A172 (cell line): ENCODE measurements at places on chromosomes 4 and X. TPM values are rescaled to one million over a fixed set of nuclear protein-coding genes. Genes with fewer than 3 reads are reported as not detected.

DNA sequence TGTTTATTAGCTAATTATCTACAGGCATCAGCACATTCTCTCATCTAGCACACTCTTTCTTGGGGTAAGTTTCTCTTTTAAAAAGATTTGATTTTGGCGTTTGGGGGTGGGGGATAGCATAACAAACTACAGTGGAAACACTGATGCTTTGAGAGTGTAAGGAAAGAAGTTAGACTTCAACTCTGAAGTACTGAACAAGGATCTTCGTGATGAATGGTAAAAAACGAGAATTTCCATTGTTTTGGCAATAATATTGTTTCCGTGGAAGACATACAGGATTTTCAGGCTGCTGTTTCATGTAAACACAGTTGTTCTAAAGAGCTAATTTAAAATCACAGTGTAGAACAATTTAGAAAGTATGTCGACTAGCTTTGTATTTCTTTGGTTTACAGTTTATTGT, 451 bp downstream of the LPAR4 start:
- no peak for DNase-seq

- DNase-seq = no peak
Observed at GRCh38 chr4:105433421-105433820, 40.4 kb downstream of the PPA2 start.

DNA sequence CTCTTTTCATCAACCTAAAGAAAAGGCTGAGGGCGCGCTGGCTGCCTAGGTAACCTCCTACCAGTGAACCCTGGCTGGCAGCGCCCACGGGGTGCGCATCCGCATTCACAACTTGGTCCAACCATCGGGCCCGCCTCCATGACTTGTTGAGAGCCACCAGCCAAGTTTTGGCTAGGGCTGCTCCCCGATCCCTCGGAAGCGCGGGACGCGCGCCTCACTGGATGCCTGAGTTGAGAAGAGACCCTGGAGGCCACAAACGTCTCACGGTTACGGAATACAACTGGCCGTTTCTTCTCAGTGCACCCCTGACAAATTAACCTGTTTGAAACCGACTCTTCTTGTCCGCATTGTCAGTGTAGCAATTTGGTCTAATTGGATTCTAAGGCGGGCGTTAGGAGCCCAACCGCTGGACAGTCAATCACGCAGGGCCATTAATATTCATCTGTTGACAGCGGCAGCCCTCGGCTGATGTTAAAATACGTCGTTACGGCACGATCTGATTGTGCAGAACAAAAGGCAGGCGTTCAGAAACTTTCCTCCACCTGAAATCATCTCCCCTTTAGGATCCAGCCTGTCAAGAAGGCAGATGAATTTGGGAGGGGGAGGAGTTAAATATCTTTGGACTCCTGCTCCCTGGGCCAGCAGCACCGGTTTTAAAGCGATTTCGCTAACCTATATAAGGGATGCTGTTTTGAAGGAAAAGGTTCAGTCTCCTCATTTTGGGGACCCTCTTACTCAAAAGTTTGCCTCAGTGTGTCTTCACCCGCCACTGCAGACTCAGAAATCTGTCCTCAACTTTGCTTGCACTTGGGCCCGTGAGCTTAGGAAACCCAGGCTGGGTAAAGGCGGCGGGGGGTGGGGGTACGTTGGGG, 1.2 kb downstream of the GPC3 start:
- DNase-seq = no peak

The SSX1 gene
- total RNA-seq = not detected in 2 replicates

GRCh38 chr4:3408793-3409330, 32.9 kb upstream of the HGFAC start:
- no peak for DNase-seq

DNA sequence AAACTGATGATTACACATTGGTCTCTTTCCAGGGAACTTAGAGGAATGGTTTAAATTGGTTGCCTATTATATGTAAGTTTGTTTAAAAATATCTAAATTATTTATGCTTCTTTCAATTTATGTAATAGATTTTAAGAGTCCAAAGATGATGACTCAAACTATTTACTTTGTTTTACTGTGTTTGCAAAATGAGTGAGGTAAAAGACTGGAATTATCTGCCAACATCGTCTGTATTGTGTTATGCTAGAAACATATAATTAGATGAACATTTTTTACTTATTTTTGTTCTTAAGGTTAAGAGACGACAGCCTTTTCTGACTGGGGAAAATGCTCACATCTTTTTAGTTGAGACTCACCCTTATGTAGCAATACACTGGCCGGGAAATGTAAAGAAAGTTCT, 51.1 kb upstream of the SYTL5 start:
- DNase-seq = no peak

- no peak for DNase-seq
Observed at GRCh38 chr4:171759274-171759673, 53.9 kb upstream of the GALNTL6 start.

DNA sequence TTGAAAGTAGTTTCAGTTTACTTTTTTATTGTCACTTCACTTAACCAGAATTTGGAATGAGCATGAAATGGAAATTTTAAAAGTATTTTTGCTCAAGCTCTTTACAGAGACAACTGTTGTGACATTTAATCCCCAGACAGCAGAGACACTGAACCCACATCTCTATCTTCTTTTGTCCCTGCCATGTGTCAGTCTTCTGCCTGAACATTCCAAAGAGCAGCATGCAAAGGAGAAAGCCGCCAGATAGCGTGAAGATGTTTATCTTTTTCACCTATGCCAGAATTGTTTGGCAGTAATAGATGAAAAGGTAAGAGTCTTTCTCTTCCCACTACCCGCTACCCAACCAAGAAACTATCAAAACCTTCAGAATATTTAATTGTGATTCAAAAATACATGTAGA, 46.8 kb downstream of the NDNF start:
- DNase-seq = no peak

- no peak for DNase-seq
Observed at GRCh38 chr4:23741681-23742191, 148.1 kb downstream of the PPARGC1A start.

The BRS3 gene
- not detected in 2 replicates for total RNA-seq

DNA sequence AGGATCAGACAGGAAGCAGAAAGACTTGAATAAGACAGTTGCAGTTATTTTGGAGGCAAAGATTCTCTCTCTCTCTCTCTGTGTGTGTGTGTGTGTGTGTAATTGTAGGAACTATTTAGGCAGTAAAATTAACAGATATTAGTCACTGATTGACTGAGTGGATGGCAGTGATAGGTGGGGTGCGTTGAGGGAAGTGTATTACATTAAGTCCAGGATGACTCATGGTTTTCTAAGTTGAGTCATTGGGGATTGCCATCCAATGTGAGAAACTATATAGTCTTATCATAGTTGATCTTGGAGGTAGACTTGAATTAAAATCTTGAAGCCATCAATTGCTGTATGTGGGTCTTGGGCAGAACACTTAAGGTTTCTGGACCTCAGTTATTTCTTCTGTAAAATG, 75.4 kb downstream of the AR start:
- peak; percentile 72 for DNase-seq

- no peak for DNase-seq
Observed at GRCh38 chr4:69134471-69134870, 38.2 kb downstream of the UGT2B7 start.

GRCh38 chr4:89242216-89242615, 65.4 kb downstream of the GPRIN3 start:
- no peak for DNase-seq

The GPR50 gene
- not detected in 2 replicates for total RNA-seq

The STPG2 gene
- 0.19 TPM in 1 of 2 replicates, not detected in the other for total RNA-seq

DNA sequence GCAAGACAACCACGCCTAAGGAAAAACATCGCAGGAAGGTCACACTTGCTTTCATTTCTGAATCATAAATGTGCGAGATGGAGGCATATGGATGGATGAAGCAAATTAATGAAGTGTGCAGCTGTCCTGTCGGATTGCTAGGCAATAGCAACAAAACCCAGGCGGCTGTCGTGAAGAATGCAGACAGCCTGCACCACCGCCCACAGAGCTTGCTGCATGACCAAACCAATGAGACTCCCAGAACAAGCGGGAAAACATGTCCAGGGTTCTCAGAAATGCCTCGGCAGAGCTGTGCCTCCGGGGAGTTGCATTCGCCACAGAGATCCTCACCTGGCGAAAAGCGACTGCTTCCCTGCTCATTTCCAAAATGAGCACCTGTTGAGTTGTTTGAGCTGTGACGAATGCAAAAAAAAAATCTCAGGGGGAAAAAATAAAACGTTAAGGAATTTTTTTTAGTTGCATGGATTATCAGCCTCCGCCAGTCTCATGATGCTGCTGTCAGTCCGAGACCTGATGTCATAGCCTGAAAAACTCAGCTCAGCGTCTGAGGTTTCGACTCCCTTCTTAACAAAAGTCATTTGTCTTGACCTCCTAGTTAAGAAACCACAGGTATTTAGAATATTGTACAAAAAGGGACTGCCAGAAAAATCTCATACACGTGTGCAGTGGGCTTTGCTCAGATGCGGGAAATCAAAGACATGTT, 155.5 kb upstream of the MXRA5 start:
- DNase-seq = peak; percentile 50

- no peak for DNase-seq
Observed at GRCh38 chrX:71053217-71053621, 14.9 kb downstream of the SNX12 start.

DNA sequence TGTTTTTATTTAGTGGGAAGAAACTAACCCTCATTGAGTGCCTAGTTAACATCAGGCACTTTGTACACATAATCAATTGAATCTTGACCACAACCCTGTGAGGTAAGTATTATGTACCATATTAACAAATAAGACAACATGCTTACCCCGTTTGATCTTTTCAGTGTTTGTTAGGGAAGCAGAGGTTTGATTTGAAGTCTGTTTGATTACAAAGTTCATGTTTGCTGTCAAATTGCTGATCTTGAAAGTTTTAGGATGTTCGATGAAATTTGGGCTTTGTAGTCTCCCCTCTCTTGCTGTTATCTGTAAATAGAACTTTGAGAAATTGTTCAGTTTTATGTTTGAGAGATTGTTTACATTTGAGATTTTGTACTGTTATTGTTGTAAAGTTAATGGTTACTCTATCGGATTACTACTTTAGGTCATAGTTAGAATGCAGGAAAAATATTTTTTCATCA, 13.4 kb upstream of the ADH4 start:
- DNase-seq = no peak

DNA sequence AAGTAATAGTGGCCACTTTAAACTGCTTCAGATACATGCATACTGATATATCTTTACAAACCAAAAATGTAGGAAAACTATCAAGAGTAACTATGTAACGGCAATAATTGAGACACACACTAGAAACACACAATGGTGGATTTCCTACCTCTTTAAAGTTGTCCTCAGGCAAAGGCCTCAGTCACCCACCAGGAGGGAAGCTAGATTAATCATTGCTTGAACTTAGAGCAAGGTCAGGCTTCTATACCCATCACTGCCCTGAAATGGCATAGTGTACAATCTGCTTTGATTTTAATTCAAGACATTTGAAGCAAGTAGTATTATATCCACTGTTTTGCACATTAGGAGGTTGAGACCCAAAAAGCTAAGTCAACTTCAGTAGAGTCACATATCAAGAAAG, 110.9 kb downstream of the AREG start:
- no peak for DNase-seq

GRCh38 chr4:2630556-2631273, 94.3 kb downstream of the FAM193A start:
- DNase-seq = no peak

The SPANXN2 gene
- not detected in 2 replicates for total RNA-seq

- DNase-seq = no peak
Observed at GRCh38 chr4:83110970-83111750, 3.4 kb downstream of the PLAC8 start.

DNA sequence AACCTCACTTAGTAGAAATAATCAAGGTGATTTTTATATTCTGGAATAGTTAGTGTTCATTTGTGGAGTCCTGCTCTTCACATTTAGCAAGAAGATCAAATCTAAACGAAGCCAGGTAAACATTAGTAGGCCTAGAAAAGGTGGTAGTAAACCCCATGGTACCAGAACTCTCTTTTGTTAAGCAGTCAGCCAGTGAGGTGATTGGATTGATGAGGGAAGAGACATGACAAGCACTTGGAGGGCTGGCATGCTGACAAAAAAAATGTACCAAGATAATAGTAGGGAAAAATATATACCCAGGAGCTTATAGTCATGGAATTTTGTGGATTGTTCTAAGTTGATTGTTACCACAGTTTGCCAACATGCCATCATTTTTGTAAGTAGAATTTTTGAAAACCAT, 163.8 kb downstream of the BANK1 start:
- no peak for DNase-seq

- no peak for DNase-seq
Observed at GRCh38 chr4:3599951-3600350, 67.7 kb upstream of the LRPAP1 start.

The TECRL gene
- not detected in 2 replicates for total RNA-seq

The KCTD8 gene
- not detected in 2 replicates for total RNA-seq
